ENCODE measurements at places on chromosomes 12 and 14. TPM values are rescaled to one million over a fixed set of nuclear protein-coding genes. Genes with fewer than 3 reads are reported as not detected.

The MARK3 gene
- total RNA-seq: 109 TPM

DNA sequence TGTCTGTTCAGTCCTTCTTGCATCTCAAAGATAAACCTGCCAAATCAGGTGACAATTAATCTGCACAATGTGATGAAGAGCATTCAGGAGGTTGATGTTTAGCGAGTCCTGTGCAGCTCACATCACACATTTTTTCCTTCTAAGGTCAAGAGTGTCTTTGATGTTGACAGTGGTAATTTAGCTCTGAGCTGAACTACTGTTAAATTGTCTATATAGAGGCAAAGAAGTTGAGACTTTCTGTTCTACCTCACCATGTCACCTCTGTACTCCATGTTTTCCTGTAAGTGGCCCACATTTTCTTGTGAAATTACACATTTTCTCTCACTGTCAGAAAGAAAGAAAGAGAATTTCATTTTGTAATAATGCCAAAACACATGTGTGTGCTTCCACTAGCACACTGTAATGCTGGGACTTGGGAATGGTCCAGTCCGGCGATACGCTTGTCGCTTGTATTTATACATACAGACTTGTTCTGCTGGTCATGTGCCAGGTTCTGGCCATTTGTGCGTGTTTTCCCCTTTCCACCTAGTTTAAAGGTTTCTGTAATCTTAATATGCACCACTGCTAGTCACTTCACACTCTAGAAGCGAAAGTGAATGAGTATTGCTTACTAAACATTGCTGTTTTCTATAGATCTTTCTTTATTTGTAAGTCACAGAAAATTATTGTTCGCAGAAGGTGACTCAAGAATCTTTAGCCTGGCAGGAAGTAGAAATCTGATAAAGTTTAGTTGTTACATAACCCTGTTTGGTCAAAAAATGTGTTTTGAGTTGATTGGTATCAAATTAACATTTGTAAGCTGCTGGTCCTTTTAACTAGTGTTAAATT, 328.9 kb downstream of the TMTC2 start:
- DNase-seq: no peak

GRCh38 chr14:98412431-98412830, 859.6 kb downstream of the BCL11B start:
- DNase-seq: no peak

The DPPA3 gene
- not detected for total RNA-seq

DNA sequence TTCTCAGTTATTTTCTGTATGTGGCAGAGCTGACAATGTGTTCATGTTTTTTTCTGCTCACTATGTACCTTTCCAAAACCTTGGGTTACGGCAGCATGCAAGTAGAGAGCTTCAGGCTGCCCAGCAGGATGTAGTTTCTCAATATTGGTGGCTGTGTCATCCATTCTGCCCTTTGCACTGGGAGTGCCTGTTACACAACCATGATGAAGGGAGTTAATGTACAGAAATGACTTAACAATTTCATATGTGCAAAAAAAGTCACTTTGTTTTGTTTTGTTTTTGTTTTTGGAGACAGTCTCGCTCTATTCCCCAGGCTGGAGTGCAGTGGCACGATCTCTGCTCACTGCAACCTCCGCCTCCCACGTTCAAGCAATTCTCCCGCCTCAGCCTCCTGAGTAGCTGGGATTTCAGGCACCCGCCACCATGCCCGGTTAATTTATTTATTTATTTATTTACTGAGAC, 6.1 kb upstream of the CNIH1 start:
- no peak for DNase-seq

GRCh38 chr12:53235742-53236442, 3.9 kb upstream of the RARG start:
- DNase-seq: no peak

- no peak for DNase-seq
Observed at GRCh38 chr14:54681811-54682261, 114.9 kb downstream of the SAMD4A start.

- DNase-seq: no peak
Observed at GRCh38 chr12:6934110-6934509, 6.4 kb downstream of the ATN1 start.

DNA sequence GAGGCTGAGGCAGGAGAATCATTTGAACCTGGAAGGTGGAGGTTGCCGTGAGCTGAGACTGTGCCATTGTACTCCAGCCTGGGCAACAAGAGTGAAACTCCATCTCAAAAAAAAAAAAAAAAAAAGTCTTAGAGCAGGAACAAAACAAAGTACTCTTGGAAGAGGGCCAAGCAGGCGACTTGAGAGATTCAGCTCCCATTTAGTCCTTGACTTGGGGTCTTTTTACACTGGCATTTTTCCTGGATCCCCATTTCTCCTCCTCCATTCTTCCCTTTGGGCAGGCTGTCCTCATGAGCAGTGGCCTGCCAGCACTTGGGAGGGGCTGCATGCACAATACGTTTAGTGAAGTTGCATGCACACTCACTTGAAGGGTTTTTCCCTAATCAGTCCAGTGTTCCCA, 72.9 kb downstream of the C14orf132 start:
- no peak for DNase-seq

GRCh38 chr14:91257328-91258010, 13.0 kb upstream of the GPR68 start:
- DNase-seq: no peak

The TSHR gene
- total RNA-seq: not detected

DNA sequence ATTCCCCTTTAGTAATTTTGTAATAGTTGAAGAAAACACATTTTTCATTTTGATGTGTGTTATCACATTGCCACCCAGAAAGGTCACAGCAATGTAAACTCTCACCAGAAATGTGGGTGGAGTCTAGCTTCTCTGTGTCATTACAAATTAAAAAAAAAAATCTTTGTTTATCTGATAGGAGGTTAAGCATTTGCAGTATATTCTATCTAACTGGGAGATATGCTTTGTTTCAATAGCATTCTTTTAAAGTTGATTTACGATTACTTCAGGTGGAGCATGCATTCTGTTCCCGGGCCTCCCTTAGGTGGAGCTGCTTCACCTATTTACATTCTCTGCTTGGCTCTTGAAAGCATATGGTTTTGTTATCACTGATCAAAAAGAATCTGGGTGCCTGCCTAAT, 7.8 kb downstream of the ADIPOR2 start:
- DNase-seq: no peak

GRCh38 chr14:95119336-95119735, 38.0 kb downstream of the DICER1 start:
- DNase-seq: no peak

The HVCN1 gene
- total RNA-seq: 3.8 TPM

GRCh38 chr14:104048758-104049507, 36.6 kb upstream of the ASPG start:
- no peak for DNase-seq

DNA sequence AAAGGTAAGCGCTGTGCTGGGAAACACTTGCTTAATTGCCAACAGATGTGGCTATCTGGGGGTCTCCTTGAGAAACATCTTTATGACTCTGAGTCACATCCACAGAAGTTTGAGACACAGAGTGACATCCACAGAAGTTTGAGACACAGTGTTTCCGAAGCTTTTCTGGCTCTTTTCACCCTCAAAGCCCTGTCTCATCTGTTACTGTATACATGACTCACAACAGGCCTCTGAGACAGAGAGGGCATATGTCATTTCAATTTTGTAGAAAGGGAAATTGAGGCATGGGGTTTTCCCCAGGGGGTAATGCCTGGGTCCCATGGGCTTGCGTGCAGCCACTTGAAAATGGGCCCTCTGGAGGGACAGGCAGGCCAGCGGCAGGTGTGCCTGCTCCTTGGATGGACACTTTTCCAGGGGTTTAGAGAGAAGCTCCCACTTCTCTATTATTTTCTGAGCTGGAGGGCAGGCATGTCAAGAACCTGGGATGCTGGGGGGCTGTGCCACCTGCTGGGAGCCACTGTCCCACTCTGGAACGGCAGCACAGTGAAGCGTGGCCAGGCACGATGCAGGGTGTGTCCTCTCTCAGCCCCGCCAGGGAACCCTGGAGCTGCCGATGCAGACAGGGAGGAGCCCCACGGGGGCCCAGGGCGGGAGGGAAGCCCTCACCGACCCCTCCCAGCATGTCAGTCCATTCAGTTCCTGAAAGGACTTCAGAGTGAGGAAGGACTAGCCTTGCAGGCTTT, 111.3 kb upstream of the FKBP4 start:
- DNase-seq: no peak

GRCh38 chr12:128829861-128830504, 6.2 kb upstream of the SLC15A4 start:
- DNase-seq: no peak

DNA sequence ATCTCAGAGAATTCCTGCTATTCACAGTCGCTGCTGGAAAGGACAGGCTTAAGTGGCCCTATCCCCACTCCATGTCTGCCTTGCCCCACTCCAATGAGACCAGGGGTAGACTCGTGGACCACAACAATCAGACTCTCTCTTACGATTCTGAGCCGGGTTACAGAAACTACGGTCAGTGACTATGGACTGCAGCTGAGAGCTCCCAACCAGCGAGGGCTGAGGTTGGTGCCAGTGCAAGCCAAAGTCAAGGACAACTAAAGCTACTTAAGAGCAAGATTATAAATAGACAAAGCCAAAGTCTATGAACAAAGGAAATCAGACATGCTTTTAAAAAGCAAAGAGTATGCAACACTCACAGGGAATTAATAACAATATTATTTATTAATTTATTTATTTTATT, 18.3 kb upstream of the AMIGO2 start:
- DNase-seq: no peak

The GSG1 gene
- total RNA-seq: not detected

GRCh38 chr12:39459027-39459434, 16.1 kb upstream of the KIF21A start:
- DNase-seq: no peak

GRCh38 chr12:84727961-84728360, 184.6 kb downstream of the SLC6A15 start:
- DNase-seq: no peak

DNA sequence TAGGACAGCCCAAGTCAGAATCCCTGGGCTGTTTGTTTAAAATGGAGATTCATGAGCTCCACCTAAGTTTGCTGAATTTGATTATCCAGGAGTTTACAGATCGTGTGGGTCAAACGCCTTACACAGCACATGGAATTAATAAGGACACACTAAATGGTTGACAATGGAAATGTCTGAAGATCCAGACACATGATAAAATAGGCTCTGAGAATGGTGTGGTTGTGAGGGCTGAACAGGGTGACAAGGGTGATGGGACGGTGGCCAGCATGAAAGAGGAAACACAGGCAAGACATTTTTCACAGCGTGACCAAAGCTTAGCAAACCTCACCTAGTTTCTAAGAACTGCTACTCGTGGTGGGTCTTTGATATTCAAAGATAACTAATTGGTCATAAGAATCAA, 12.5 kb downstream of the VWF start:
- no peak for DNase-seq

- no peak for DNase-seq
Observed at GRCh38 chr12:93954166-93955112, 193.9 kb upstream of the PLXNC1 start.

The DNAJC22 gene
- 0.35 TPM for total RNA-seq

GRCh38 chr14:64918216-64918615, 4.0 kb downstream of the CHURC1 start:
- DNase-seq: no peak

The PCED1B gene
- total RNA-seq: 0.47 TPM

The SLC6A12 gene
- total RNA-seq: 0.47 TPM

The TSPAN31 gene
- 23.5 TPM for total RNA-seq

GRCh38 chr14:75294649-75295033, 16.0 kb downstream of the FOS start:
- no peak for DNase-seq

DNA sequence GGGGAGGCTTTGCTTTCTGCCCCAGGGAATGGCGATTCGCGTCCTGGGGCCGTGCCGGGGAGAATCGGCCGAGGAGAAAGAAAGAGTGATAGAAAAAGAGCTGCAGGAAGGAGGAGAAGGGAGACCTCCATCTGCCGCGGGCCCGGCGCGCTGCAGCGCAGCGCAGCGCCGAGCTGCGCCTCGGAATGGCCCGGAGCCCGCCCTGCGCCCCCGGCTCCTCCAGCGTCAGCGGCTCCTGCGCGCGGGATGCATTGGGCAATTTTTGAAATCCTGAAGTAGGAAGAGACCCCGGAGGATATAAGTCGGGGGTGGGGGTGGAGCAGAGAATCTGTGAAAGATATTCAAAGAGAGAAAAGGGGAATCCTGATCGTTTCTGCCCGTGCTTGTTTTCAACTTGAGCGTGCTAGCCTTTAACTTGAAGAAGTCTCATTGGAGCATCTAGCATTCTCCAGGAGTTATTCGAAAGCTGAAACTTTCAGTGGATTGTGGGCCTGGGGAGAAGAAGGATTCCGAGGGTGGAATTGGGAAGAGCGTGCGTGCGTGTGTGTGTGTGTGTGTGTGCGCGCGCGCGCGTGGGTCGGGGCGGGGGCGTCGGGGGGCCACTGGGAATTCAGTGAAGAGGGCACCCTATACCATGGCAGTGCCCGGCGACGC, 441 bp downstream of the PDE3A start:
- DNase-seq: peak; percentile 39

- no peak for DNase-seq
Observed at GRCh38 chr12:27751386-27752047, 28.5 kb upstream of the KLHL42 start.

- no peak for DNase-seq
Observed at GRCh38 chr14:37584211-37585100, 10.6 kb downstream of the FOXA1 start.

DNA sequence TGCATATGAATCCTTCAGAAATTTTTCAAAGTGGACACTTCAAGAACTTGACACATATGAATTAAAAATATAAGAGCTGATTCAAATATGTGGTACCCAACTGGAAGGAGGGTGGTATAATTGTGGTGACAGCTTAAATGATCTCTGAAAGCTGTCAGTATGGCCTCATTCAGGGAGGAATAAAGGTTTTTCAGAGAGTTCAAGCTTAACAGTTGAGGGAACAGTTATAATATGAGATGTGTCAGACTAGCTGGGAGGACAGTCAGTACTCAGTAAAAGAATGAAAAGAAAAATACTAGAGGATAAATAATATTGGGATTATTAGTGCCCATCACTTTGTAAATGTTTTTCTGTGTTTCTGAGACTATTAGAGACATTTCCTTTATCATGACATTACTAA, 277.5 kb downstream of the RASSF9 start:
- no peak for DNase-seq

The TMPRSS12 gene
- not detected for total RNA-seq

The TMEM119 gene
- 0.72 TPM for total RNA-seq

The SYCP3 gene
- total RNA-seq: not detected

DNA sequence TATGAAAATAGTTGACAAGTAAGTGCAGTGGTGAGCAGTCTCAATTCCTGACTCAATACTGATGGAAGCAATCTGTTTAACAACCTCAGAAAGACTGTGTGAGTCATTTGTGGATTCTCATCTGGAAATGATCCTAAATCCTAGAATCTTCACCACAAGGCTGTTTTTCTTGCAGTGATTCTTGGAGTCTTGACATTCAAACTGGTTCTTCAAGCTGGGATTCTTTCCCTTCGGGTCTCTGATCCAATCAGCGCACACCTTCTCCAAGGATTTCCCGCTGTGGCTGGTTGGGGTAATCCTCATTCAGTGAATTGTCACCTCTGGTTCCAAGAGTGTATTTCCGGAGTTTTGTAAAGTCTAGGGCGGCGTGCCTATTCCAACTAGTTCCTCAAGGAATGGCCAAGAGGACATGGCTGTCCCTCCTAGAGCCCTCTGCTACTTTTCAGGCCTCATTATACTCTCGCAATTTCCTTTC, 37.7 kb upstream of the FOXJ2 start:
- no peak for DNase-seq

The CEBPE gene
- not detected for total RNA-seq

All from neural crest cell (in vitro differentiated cells).